ENCODE measurements at places on chromosomes 7 and 10. TPM values are rescaled to one million over a fixed set of nuclear protein-coding genes. Genes with fewer than 3 reads are reported as not detected.

DNA sequence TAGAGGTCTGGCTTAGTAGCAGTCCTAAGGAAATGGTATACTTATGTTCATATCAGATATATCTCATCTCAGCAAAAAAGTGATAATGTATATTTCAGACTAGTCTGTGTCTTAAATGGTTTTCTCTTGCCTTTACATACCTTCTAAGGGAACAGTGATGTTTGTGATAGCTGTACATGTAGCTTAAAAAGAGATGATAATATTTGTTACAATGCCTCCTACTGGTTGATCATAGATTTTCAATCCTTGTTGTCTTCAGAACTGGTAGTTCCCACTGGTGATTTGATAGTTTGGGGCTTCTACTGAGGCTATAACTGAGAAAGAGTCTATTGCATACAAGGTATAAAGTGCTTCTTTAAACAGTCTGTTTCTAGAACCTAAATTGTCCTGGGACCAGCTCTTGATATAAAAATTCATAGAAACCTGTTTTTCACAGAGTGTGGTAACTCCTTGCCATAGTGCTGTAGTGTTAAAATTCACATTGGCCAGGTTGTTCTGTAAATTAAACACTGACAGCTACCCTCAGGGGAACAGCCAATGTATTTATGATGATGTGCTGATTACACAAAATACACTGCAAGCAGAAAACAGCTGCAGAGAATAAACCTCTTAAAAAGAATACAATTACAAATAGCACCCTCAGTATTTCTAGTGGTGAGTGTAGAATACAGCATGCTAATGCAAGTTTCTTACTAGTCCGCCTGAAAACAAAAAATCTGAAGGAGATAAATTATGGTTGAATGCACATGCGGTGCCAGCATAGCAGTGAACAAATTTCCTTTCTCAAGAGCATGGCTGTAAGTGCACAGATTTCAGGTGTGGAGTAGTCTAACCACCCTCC lies 90.3 kb downstream of the BTRC start:
- DNase-seq, result peak; percentile 24

DNA sequence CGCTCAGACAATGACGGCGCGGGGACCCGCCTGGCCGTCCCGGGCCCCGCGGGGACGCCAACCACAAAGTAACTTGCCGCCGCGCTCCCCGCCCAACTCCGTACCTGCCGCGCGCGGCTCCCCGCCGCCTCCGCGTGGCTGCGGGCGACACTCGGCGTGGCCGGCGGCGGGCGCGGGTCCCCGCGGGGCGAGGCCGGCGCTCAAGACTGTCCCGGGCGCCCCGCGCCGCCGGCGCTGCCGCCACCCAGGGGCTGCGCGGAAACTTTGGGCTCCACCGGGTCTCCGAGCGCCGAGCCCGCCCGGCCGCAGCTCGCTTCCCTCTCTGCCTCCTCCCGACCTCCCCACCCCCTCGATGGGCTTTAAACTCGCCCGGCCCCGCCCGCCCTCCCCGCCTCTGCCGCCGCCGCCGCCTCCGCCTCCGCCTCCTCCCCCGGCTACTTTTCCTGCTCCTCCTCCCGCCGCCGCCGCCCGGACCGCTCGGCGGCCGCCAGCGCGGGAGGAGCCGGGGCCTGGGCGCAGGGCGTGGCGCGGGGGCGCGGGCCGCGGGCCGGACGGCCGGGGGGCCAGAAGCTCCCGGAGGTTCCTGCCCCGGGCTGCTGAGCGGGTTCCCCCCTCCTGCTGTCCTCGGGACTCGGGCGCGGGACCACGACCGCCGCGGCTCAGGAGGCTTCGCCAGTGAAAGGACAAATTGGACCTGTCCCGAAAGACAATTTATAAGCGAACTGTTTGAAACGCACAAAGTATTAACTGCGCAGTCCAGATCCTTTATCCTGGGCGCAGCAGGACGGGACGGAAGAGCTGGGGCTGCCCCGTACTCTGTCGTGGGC lies 10.6 kb upstream of the GRB10 start:
- DNase-seq, result peak; percentile 75

GRCh38 chr10:8402576-8402975 lies 348.1 kb downstream of the GATA3 start:
- DNase-seq, result no peak

DNA sequence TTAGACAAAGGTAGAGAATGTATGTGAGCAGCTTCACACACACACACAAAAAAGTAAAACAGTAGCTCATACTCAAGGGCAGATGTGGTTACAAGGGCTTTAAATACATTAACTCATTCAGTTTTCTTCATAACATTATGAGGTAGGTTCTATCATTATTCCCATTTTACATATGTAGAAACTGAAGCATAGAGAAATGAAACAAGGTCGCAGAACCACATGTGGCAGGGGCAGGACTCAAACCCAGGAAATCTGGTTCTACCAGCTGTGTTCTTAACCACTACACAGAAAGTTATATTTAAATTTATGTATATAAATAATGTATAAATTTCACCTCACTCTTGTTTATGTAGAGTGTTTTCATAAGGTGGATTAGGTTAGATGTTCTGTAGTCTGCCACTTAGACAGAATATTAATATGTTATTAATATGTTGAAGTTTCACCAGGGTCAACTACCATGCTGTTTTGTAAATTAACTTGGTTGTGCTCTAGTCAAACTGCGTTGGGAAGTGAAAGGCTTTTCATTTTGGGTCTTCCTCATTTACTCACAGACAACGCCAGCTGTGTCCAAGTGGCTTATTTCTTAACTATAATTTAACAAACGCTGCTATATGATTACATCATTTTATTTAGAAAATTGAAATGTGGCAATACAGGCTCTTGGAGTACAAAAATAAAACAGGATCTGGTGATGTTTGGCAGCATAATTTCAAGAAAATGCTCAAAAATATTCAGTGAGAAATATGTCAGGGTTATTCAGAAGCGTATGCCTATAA lies 138.4 kb downstream of the MDFIC start:
- DNase-seq, result no peak

PAPSS2 gene
- polyA plus RNA-seq, result 12.9 TPM

DNA sequence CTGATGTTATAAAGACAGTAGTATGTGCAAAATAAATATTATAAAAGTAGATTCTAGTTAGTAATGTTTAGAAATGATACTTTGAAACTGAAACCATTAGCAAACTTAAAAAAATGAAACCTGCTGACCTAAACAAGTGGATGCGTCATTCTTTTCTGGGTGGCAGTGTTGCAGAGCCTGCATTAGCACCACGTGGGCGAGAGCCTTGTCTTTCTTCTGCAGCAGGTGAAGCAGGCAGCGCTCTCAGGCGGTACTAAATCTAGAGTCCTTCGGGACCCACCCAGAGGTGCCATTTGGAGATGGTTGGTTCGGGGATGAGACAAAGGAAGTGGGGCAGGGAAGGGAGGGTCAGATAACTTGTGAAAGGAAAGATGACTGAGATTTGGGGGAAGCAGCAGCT lies 759.1 kb upstream of the IGFBP3 start:
- DNase-seq, result no peak

All from GM23338 (cell line).